ENCODE measurements at places on chromosomes 1 and 21.

GRCh38 chr1:230320804-230321203, 105.3 kb downstream of the PGBD5 start:
- DNase-seq = no peak

GRCh38 chr1:31428436-31429221, 15.6 kb downstream of the SERINC2 start:
- DNase-seq = no peak

- DNase-seq = no peak
Observed at GRCh38 chr1:119626011-119626545, 22.0 kb downstream of the ZNF697 start.

- no peak for DNase-seq
Observed at GRCh38 chr21:34086887-34087306, 13.5 kb downstream of the MRPS6 start.

DNA sequence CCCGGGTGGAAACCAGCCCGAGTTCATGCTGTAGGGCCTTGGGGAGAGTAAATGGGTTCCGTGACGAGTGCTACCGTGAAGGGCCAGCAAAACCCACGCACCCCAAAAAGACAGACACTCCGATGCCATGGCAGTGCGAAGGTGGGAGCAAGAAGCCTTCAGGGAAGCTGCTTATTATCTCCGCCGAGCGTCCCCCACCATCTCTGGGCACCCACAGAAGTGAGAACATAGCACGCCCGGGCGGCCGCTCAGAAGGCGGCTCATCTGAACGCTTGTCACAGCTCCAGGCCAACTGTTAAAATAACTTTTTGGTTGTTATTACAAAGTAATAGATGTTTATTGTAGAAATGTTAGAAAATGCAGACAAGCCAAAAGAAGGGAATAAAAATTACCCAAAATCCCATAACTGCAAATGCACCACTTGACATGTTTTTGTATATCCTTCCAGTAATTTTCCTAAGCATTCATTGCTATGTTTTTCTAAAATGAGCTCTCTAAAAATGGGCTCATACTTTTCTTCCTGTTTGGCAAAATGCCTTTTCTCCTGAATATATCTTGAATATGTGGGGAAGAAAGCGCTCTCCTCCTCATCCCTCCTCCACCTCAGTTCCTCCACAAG, 234.9 kb downstream of the NPHP4 start:
- no peak for DNase-seq

DNA sequence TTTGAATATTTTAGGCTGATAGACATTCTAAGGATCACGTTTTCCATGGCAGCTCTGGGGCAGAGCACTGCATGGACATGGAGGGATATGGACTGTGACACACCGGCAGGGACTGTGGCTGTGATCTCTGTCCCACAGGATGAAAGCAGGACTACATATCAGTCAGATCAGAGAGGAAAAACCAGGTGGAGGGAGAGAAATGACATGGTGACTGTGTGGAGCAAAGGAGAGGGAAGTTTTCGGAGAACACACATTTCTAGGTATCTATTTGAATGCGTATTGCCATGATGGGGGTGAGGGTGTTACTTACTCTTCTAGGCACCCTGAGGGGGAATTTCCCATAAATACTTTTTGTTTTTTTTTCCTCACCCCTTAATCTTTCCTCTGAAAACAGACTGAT, 3.2 kb upstream of the CD1C start:
- DNase-seq = no peak
